ENCODE measurements at places on chromosomes 4 and X.

- DNase-seq: peak; percentile 39
Observed at GRCh38 chrX:40012039-40012867, 85.5 kb downstream of the BCOR start.

GRCh38 chr4:186746581-186746980 lies 22.9 kb upstream of the FAT1 start:
- no peak for DNase-seq

DNA sequence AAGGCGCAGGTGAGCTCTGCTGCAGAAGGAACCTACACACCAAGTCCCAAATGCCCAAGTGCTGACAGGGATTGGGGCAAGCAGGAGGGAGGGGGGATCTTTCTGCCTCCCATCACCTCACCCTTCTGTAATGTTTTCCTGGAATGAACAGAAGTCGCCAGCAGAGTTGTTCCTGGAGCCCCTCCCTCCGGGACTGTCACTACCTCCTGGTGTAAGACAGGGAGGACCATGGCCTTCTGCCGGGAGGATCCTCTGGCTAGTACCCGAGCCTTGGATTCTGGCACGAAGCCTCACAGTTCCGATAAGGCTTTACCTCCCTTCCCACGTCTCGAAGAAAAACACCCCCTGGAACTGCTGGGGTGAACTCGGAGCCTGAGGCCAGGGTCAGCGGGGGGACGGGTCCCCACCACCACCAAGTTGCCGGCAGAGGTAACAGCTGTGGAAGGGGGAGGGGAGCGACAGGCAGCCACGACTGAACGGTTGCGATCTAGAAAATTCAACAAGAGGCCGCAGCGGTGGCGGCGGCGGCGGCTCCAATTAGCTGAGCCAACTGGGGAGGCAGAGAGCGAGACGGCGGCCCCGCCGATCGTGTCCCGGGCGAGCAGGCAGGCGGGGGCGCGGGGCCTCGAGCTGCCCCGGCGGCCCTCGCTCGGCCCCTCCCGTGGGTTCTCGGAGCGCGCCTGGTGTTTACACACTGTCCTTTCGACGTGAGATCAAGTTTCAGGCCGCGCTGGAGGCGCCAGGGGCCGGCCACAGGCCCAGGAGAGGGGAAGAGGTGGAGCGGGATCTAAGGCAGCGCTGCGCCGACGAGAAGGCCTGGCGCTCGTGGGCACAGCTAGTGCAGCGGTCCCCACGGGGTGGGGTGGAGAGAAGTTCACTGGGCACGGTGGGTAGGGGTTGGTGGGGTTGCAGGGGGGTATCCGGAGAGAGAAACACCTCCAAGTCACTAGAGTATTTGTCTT lies 53.7 kb upstream of the BCOR start:
- peak; percentile 74 for DNase-seq

DNA sequence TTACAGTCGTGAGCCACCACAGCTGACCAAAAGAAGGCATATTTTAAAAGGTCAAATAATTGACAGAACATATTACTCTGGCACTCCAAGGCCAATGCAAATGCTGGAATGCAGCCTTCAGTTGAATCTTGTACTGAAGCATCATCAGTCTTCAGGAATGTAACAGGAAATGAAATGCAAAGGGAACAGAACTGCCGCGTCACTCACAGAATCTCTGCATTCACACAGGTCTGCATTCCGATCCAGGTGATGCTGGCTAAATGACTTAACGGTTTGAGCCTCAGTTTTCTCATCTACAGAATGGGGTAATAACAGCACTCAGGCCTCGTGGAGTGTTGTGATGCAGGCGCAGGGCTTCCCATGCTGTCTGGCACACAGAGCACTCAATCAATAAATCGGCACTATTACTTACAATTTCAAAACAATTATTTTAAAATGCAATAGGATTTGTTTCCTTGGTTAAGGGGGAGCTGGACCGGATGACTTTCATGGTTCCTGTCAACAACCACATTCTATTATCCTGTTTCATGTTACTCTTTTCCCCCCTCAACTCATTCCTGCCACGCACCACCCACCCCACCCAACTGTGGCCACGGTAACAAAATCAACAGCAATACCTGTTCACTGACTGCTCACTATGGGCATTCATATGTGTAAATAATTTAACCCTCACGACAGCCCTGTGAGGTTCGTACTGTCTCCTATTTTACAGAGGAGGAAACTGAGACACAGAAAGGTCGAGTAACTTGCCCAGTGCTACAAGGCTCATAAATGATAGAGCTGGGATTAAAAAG lies 32.4 kb downstream of the IGFBP7 start:
- DNase-seq: no peak

GRCh38 chr4:83237591-83237990 lies 47.0 kb downstream of the COQ2 start:
- DNase-seq: no peak

GRCh38 chr4:108042927-108043326 lies 53.2 kb downstream of the HADH start:
- DNase-seq: no peak

Data from nephron progenitor cell (in vitro differentiated cells).